ENCODE measurements at places on chromosomes 1 and 21.

DNA sequence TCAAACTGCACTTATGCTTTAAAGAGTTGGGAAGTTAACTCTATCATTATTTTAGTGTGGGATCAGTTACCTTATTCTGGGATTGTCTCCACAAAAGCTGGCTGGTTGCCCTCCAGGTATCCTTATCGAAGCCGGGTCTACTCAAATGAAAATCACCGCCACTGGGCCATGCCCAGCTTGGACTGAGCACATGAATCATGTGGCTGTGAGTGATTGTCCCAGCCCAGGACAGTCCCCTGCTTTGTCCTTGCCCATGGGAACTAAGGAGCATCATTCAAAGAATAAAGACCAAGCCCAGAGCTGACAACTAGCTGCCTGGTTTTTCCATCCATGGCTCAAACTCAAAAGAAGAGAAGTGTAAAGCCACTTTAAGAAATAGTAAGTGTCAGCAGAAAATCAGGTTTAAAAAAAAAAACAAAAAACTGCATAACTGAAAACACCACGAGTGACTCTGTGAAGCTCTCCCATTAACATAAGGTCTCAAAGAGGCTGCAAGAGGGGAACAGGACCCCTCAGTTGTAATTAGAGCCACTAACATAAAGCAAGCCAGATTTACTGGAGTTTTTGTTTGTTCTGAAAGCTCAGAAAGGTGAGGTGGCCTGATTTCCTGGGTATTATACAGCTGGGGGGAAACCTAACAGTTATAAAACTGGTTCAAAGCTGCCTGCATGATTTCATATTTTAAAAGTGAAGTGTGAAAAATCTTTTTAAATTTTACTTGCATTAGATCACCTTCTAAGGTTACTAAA lies 91.5 kb downstream of the KIF14 start:
- no peak for DNase-seq

GRCh38 chr1:211625040-211625439 lies 46.1 kb upstream of the SLC30A1 start:
- no peak for DNase-seq

- no peak for DNase-seq
Measured at GRCh38 chr1:174883409-174883808, 116.3 kb upstream of the CACYBP start.

- no peak for DNase-seq
Measured at GRCh38 chr1:98940069-98940721, 64.5 kb downstream of the PLPPR5 start.

- no peak for DNase-seq
Measured at GRCh38 chr1:97340951-97341350, 579.9 kb downstream of the DPYD start.

- DNase-seq: no peak
Measured at GRCh38 chr1:6427441-6428390, 3.1 kb downstream of the ESPN start.

- DNase-seq: no peak
Measured at GRCh38 chr1:115492880-115493279, 148.9 kb upstream of the VANGL1 start.

DNA sequence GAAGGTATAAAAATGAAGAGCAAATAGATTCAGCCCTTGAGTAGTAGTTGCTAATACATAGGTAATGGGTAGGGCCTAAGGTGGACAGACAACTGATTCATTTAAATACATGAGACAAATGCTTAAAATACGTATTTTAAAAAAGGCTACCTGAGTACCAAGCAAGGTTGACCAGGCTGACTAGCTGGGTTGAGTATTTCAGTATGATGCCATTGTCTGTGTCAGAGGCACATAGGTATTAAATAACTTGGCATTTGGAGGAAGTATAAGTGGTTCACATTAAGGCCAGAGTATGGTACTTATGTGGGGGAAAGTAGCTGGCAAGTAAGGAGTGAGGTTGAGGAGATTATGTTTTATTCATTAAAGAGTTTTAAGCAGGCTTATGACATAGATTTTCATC lies 19.4 kb downstream of the NEK7 start:
- no peak for DNase-seq

- DNase-seq: no peak
Measured at GRCh38 chr1:98975113-98975512, 29.5 kb downstream of the PLPPR5 start.
